ENCODE measurements at places on chromosomes 4 and X.

DNA sequence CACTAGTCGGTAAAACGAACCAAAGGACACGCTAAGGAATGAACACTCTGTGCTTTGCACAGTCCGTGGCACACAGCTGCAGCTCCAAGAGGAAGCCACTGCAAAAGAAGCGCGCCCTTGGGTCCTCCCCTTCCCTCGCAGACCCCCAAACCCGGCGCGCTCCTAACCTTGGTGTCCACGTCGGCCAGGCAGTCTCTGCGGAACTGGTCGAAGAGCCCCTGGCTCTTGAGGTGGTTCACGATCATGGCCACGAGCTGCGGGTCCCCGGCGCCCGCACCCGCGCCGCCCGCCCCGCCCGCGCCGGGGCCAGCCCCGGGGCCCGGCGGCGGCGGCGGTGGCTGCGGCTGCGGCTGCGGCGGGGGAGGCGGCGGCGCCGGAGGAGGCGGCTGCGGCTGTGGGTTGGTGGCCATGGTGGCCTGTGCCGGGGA is 333 bp downstream of the BOD1L1 start:
- DNase-seq, result peak; percentile 38

- no peak for DNase-seq
These were observed 2086.8 kb downstream of the ARAP2 start for GRCh38 chr4:34157547-34157946.

DNA sequence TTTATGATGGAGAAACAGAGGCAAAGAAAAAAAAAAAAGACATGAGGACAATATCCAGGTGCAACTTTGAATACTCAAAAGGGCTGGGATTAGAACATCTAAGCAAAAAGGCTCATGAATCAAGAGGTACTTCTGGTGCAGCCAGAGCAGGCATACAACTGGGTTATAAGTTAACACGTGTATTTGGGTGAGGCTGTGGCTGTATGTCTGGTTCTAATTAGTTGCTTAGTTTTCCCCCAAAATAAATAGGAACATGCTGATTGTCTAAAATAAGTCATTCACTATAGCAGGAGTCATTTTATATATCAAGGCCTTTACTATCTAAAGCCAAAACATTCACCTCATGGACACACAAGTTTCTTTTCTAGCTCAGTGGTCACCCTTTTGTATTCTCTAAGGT is 20.2 kb downstream of the NHS start:
- DNase-seq, result no peak

GRCh38 chr4:159227378-159227777 is 124.5 kb downstream of the RAPGEF2 start:
- DNase-seq, result no peak

- DNase-seq, result no peak
These were observed 25.1 kb downstream of the SLC30A9 start for GRCh38 chr4:42015438-42015837.

- no peak for DNase-seq
These were observed 1520.7 kb downstream of the ARAP2 start for GRCh38 chr4:34723605-34724004.

DNA sequence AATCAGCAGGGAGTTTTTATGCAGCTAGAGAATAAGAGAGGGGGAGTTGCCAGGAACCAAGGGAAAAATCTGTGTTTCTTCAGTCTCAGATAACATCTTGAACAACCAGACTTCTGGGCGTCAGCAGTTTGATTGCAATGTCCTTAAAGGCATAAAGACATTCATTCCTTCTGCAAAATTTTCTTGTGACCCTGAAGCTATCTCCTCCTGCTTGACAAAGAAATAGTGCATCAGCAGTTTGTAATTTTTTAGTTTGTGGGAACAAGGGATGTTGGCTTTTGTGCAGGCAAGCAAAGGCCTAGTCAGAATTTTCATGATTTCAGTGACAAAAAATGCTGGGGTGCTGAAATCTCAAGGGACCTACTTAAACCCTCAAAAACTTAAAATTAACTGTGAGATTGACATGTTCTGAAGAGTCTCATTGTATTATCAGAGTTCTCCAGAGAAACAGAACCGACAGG is 125.8 kb upstream of the UNC5C start:
- no peak for DNase-seq

DNA sequence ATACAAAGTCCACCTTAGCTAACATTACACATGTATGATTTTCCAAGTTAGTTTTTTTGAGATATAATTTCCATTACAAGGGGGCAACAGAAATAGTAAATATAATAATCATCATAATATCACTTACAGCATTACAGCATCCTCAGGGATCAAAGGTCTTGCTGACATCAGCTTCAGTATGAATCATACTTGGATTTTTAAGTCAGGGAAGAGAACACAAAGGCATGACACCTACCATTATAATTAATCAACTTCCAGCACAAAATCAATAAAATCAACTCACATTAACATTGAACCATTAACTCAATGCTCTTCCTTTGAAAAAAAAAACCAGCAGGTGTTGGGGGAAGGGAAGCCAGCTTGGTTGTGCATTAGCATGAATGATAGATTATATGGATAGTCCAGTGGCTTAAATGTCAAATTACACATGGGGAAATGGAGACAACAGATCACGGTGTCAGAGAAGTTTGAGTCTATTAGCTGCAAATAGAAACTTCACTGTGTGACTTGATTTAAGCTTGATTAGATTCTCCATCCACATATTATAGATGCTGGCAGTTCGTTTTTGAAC is 66.9 kb upstream of the CAPN6 start:
- DNase-seq, result no peak

DNA sequence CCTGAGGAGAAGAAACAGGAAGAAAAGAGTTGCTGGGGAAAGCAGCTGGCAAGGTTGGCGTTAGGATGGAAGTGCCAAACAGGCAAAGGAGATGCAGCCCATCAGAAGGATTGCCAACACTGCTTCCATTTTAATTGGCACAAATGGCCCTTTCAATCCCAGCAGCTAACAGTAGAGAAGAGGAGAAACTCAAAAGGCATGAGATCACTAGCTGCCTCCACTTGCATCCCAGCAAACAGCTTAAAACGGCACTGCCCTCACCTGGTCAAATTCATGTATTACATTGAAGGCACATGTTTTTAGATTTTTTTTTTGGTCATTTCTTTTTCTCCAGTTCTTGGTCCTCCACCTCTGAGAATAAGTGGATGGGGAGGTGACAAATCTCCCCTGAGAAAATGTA is 14.9 kb upstream of the LOC101059915 start:
- no peak for DNase-seq

- DNase-seq, result no peak
These were observed 27.0 kb downstream of the MAGEE1 start for GRCh38 chrX:76454456-76454927.

DNA sequence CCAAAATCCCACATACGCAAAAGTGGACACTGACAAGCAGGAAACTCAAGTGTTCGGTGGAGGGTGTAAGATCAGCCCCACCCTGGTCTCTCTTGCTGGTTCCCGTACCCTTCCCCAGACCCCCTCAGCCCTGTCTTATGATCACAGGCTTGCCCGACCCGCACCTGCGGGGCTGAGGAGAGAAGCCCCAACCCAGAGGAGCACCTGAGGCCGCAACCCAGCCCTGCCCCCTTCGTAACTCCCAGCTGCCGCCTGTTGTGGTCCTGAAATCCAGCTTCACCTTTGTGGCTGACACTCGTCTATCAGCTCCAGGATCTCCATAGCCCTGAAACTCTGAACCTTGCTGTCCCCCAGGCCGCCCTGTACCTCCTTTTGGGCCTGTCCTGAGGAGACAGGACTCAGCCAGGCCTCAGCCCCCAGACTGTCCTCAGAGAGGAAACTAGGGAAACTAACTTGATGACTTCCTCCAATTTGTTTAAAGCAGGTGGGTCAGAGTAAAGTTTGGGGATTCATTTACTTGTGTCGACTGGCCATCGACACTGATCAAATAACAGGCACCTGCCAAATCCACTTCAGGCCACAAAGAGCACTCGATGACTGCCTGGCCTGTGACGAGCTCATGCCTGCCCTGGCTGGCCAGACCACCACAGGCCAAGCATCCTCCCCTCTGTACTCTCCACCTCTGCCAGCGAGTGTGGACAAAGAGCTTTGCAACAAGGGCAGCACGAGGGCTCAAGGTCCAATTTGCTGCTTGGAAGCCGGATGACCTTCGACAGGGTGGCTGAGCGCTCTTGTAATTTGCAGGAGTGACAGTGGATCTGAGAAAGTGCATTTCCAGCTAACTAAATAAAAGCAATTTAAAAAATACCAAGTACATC is 19.3 kb downstream of the DCTD start:
- DNase-seq, result no peak

DNA sequence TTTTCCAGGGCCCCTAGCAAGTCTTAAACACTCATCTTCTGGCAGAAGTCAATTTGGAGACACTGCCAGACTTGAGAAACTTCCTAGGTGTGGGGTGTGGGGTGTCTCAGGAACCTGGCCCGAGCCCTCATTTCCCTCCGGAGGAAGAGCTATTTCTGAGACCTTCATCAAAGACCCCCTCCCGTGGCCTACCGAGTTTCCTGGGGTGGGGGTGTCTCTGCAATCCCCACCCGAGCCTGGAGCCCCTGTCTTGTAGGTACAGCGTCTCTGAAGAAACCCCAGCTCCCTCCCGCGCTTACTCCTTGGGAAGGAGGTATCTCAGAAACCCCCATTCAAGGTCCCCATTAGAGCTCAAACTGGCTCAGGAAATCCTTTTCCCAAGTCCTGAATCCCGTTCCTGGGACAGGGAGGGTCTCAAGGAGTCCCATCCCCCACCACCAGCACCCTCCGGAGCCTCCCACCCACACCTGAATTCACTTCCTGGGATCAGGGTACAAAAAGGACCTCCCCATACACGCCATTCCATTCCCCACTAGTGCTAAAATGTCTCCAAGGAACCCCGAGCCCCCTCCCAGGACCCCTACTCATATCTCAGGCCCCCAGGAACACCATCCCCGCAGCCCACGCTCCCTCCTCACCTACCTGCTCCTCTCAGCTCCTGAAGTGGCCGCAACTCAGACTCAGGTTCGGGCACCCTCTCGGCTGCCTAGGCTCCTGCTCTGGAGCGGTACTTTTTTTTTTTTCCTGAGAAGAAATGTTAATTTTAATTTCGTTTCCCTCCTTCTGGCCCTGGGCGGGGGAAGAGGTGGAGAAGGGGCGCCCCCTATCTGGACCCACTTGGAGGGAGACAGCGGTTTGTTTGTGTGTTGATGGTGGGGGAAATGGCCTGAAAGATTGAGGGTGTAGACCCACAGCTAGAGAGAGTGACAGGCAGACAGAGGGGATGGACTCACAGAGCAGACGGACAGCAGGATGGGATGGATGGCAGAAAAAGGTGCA is 1.1 kb downstream of the SLC38A5 start:
- no peak for DNase-seq

- DNase-seq, result no peak
These were observed 7.5 kb upstream of the SPINK2 start for GRCh38 chr4:56828784-56829535.

DNA sequence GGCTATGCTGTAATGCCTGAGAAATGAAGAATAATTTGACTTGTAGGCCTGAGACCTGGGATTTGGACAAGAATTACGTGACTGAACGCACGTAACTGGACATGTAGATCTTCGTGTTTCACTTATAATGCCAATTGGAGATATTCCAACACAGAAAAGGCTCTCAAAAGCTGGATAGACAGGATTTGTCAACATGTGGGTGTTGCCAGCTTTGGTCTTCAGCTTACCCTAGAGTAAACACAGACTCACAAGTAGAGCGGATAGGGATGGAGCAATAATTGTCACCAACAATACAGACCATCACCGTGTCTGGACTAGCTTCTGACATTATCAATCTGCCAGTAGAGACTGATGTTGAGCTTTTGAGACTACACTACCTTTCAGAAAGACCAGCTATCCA is 1511.0 kb upstream of the ADGRL3 start:
- no peak for DNase-seq

- no peak for DNase-seq
These were observed 124.9 kb downstream of the RELL1 start for GRCh38 chr4:37561196-37561802.

- no peak for DNase-seq
These were observed 149.9 kb upstream of the PAQR3 start for GRCh38 chr4:79088946-79089691.

GRCh38 chrX:96792047-96792446 is 91.7 kb upstream of the RPA4 start:
- DNase-seq, result no peak

All from left ventricle myocardium superior (tissue), 1 donor.